ENCODE measurements at places on chromosomes 4 and X.

DNA sequence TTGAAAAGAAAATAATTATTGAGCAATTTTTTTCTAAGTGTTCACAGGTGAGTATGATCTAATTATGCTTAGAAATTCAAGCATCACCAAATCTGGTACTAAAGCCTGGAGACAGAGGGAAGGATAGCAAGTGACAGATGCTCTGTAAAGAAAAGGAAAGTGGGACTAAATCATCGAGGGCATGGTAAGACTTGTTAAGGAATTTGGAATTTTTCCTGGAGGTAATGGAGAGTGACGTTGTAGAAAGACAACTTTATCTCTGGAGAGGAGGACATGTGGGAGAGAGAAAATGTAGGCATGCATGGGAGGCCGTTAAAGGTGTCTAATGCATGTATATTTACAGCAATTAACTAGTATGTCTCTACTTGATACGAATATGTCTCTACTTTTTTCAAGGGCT, 333.2 kb upstream of the ATOH1 start:
- no peak for DNase-seq

DNA sequence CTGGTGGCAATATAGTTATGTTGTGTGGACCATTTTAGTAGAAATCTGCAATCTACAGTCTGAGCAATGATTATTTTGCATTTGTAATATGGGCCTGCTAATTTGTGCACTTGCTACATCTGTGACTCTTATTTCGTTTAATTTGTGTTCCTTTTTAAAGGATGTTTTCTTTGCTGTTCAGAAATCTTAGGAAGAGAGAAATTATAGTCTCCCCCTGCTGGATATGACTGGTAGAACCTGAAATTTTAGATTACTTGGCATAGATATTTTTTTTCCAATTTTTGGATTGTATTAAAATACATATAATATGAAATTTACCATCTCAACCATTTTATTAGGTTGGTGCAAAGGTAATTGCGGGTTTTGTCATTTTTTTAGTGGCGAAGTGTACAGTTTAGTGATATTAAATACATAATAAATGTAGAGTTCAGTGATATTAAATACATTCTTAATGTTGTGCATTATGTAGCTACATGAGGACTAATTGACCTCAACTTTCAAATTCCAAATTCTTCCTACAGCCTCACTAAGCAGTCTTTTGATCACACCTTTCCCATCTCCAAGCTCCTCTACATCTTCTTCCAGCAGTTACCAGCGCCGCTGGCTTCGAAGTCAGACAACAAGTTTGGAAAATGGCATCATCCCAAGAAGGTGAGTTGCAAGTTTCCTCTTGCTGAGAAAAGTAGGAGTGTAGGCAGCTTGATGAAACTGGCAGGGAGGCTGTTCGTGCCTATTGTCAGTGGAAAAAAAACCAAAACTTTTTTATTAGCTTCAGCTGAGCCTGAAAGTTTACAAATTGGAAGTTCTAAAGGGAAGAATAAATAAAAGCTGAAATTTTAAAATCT, 82.2 kb downstream of the FNIP2 start:
- DNase-seq = no peak

- no peak for DNase-seq
Measured at GRCh38 chrX:71660562-71661416, 6.6 kb upstream of the LOC101059915 start.

- DNase-seq = no peak
Measured at GRCh38 chr4:4672402-4672801, 130.6 kb upstream of the STX18 start.

GRCh38 chr4:159252491-159252890, 149.6 kb downstream of the RAPGEF2 start:
- no peak for DNase-seq
